ENCODE measurements at places on chromosomes 6 and 20.
A peak's percentile ranks its signal among the peaks of the same experiment; 100 is the strongest.

GRCh38 chr6:166236596-166236995 is 68.9 kb upstream of the TBXT start:
- no peaks in the 10 kb centered on the region for H3K27me3 ChIP-seq
- no peak for DNase-seq
- no peaks in the 10 kb centered on the region for H3K36me3 ChIP-seq
- H3K4me1 ChIP-seq = no peaks in the 10 kb centered on the region
- no peak overlapping the region for H3K4me3 ChIP-seq

DNA sequence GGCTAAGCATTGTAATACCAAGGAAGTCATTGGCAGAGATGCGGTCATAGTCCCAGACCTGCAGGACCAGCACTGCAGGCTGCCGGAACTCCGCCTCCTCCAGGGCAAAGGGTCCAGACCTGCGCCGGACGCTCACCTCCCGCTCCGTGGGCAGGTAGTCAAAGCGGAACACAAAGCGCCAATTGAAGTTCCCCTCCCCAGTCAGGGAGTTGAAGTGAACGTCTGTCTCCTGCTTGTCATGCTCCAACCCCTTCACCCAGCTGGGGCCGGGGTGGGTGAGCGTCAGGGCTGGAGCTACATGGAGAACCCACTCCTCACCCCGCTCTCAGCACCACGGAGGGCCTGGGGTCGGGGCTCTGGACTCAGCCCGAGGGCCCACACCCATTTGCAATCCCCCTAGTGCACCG is 18.2 kb downstream of the ERGIC3 start:
- H3K4me1 ChIP-seq = no peaks in the 10 kb centered on the region
- H3K27me3 ChIP-seq = no peaks in the 10 kb centered on the region
- H3K4me3 ChIP-seq = no peak overlapping the region
- H3K27ac ChIP-seq = no peak overlapping the region
- H3K36me3 ChIP-seq = no peaks in the 10 kb centered on the region

GRCh38 chr20:32019563-32020463 is 9.6 kb downstream of the CCM2L start:
- H3K27ac ChIP-seq = no peak overlapping the region
- no peak overlapping the region for H3K4me3 ChIP-seq
- peaks cover 3% of the 10 kb centered on the region for H3K4me1 ChIP-seq
- no peak for DNase-seq

- no peaks in the 10 kb centered on the region for H3K27me3 ChIP-seq
- no peaks in the 10 kb centered on the region for H3K36me3 ChIP-seq
- no peak overlapping the region for H3K27ac ChIP-seq
- H3K4me1 ChIP-seq = no peaks in the 10 kb centered on the region
- peak; percentile 35 for DNase-seq
- H3K4me3 ChIP-seq = no peak overlapping the region
These were observed 251.1 kb upstream of the TBX18 start for GRCh38 chr6:85015396-85015990.

GRCh38 chr6:90730151-90730673 is 143.3 kb upstream of the MAP3K7 start:
- H3K27ac ChIP-seq = no peak overlapping the region
- H3K36me3 ChIP-seq = no peaks in the 10 kb centered on the region
- H3K27me3 ChIP-seq = no peaks in the 10 kb centered on the region
- no peak overlapping the region for H3K4me3 ChIP-seq
